ENCODE measurements at places on chromosomes 2 and 18. TPM values are rescaled to one million over a fixed set of nuclear protein-coding genes. Genes with fewer than 3 reads are reported as not detected.

The LAMA3 gene
- total RNA-seq = 14.1 TPM

DNA sequence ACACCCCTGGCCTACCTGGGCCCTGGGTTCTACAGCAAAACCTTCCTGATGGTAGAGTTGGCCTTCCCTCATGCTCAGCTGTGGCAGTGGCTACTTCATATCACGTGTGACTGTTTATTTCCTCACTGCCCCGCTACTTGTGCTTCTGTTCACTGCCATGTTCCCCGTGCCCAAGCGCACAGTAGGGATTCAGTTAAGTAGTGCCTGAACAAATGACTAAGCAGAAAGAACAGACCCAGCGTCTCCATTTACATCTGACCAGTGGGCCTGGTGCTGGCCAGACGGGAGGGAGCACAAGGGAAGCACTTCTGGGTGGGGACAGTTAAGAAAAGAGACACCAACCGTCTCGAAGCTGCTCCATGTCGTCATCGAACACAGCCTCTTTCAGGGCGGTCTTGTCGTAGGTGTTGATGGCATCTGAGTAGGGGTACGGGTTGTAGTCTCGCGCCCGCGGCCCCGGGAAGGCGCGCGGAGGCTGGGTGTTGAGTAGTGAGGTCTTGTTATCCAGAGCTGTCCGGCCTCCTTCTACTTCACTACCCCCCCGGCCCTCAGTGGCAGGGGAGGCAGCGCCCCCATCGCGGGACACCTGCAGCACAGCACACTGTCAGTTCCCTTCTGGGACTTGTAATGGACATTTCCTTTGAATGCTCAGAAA is 82.4 kb upstream of the TFCP2L1 start:
- DNase-seq = no peak

The CREB1 gene
- 71.3 TPM for total RNA-seq

DNA sequence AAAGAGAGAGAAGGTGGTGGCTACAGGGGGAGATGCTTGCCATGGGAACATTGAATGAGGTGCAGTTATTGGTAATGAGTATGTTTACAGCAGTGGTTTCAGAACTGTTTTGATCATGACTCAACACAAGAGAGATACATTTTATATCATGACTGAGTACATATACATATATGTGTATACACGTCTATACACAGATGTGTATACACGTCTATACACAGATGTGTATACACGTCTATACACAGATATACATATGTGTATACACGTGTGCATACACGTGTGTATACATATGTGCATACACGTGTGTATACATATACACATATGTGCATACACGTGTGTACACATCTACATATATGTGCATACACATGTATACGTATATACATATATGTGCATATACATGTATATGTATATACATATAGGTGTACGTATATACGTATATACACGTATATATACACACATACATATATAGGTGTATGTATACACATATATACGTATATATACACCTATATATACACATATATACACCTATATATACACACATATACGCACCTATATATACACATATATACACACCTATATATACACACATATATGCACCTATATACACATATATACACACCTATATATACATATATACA is 518.5 kb downstream of the TSN start:
- DNase-seq = no peak

GRCh38 chr18:961644-962355 is 57.1 kb downstream of the ADCYAP1 start:
- peak; percentile 56 for DNase-seq

DNA sequence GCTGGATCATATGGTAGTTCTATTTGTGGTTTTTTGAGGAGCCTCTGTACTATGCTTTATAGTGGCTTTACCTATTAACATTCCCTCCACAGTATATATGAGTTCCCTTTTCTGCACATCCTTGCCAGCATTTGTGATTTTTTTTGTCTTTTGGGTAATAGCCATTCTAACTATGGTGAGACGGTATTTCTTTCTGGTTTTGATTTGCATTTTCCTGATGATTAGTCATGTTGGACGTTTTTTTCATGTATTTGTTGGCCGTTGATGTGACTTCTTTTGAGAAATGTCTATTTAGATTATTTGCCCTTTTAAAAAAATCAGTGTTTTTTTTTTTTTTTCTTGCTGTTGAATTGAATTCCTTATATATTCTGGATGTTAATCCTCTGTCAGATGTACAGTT is 31.1 kb downstream of the ACTR3 start:
- no peak for DNase-seq

The LDLRAD4 gene
- total RNA-seq = 42.2 TPM

DNA sequence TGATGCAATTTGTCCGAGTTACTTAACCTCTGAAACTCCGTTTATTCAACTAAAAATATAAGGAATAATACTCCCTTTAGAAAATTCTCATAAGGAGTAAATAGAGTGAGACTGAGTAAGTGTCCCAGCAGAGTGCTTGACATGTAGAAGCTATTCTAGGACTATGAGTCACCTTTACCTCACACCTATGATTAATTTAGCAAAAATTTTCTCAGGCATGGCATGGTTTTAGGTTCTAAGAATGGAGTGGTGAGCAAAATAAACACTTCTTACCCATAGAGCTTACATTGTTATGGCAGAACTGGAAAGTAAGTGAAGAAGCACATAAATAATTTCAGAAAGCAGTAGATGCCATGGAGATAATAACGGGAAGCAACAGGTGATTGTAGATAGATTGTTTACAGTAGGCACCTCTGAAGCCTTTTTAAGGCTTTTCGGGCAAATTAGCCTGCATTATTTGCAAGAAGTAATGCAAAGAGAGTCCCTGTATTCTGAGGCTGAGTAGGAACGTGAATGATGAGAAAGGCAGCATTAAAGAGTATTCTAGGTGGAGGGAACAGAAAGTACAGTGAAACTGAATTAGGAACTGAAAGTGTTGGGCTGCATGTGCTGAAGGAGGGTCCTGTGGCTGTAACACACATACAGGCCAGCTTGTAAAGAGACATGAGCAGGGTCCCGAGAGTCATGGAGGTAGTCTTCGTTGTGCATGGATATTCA is 209.2 kb downstream of the ZNF407 start:
- DNase-seq = no peak

The SLC5A7 gene
- 0.37 TPM for total RNA-seq

- no peak for DNase-seq
Observed at GRCh38 chr2:191610756-191611155, 67.2 kb upstream of the NABP1 start.
